ENCODE measurements at places on chromosomes 16 and 17.
A peak's percentile ranks its signal among the peaks of the same experiment; 100 is the strongest.

- DNase-seq: no peak
Observed at GRCh38 chr16:77353587-77354263, 81.1 kb downstream of the ADAMTS18 start.

DNA sequence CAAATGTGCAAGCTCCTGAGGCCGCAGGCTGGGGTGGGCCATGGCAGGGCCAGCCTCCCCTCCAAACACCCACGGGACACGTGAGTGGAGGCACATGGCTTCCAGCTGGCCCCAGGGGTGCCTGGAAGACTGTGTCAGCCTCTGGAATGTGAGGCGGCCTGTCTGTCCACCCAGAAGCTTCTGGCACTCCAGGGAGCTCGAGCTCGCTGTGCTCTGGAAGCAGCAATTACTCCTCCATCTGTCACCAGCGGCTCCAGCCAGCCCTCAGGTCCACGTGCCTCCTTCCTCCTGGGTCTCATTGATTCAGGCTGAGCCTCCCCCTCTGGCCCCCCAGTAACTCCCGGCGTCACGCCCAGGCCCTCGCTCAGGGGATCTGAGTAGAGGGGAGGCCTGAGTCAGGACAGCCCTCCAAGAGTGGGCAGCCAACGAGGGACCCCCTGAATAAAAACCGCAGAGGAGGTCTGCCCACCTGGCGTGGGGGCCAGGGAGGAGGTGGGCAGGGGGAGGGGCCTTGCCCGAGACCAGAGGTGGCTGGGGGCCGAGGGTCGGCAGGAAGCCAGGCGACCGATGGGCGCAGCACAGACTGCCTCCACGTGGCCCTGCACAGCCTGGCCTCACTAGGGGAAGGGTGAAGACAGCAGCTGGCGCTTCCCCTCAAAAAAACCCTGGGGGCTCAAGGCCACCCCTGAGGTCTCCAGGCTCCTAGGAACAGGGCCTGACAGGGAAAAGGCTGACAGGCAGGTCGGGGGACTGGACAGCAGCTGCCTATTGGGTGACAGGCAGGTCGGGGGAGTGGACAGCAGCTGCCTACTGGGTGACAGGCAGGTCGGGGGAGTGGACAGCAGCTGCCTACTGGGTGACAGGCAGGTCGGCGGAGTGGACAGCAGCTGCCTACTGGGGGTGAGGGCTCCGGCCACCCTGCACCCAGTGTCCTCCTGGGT, 11.9 kb downstream of the PIEZO1 start:
- no peak for DNase-seq

- peak; percentile 64 for DNase-seq
Observed at GRCh38 chr17:75601057-75601987, 13.7 kb downstream of the MYO15B start.

GRCh38 chr16:71767060-71767900, 41.4 kb downstream of the AP1G1 start:
- DNase-seq: no peak

DNA sequence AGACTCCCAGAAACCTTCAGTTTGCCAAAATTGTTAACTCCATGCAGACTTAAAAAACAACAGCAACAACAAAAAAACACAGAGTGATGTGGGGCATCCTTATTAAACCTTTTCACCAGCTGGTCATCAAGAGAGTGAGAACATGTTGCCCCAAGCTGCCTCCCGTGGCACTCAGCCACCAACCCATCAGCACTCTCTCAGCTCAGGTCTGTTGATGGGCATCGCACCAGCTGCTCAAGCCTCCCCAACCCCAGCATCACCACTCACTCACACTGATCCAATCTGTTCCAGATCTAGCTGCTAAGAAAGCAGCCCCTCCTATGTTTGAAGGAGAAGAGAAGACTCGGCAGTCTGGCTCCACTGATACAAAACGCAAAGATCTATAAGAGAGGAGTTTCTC, 46.8 kb downstream of the SLC39A11 start:
- no peak for DNase-seq

DNA sequence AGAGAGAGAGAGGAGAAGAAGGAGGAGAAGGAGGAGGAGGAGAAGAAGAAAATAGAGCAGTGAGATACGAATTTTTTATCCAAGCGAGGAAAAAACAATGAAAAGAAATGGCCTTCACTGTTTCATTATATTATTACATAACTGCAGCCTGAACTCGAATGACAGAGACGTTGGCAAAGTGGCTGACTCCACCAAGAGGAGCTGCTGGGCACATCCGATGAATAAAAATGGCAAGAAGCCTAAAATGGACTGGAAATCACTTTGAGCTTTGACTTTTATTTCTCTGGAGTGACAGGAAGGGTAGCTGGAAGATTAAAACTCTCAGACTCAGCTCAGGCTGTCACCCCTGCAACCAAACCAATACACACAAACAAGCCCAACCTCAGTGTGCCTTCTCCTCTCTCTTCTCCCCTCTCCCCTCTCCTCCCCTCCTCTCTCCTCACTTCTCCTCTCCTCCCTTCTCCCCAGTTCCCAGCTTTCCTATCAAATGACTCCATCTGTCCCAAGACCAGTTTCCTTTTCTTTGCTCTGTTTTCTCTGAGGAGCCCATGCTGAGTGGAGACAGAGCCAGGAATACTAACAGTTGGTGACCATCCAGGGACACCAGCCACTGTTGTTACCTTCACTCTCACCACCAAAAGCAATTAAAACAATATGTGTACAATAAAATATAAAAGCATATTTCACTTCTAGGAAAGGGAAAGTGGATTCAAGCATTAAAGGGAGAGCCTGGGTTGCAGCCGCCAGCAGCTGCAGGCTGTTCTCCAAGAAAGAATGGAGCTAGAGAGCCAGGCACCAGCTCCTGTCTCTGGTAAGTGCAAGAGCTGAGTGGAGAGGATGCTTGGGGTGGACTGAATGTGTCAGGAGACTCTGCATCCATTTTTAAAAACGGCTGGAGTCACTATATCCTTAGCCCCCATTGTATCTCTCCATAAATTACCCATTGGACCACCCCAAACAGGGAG, 51.2 kb downstream of the SOX9 start:
- DNase-seq: no peak

DNA sequence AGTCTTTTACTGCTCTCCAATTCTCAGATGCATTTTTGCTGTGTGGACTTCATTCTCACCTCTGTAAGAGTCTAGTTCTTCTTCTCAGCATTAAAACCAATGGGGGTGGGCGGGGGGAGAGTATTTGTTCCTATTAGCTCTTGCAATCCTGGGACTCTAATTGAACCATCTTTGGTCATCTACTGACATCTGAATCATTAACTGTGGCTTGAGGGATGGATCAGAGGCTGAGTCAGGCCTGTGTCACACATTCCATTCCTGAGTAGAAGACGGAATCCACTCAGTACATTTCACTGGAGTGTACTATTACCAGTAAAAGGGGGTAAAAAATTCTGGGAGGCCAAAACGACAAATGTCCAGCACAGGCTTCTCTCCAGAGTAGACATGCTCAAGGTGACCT, 12.8 kb upstream of the ZNF23 start:
- no peak for DNase-seq

DNA sequence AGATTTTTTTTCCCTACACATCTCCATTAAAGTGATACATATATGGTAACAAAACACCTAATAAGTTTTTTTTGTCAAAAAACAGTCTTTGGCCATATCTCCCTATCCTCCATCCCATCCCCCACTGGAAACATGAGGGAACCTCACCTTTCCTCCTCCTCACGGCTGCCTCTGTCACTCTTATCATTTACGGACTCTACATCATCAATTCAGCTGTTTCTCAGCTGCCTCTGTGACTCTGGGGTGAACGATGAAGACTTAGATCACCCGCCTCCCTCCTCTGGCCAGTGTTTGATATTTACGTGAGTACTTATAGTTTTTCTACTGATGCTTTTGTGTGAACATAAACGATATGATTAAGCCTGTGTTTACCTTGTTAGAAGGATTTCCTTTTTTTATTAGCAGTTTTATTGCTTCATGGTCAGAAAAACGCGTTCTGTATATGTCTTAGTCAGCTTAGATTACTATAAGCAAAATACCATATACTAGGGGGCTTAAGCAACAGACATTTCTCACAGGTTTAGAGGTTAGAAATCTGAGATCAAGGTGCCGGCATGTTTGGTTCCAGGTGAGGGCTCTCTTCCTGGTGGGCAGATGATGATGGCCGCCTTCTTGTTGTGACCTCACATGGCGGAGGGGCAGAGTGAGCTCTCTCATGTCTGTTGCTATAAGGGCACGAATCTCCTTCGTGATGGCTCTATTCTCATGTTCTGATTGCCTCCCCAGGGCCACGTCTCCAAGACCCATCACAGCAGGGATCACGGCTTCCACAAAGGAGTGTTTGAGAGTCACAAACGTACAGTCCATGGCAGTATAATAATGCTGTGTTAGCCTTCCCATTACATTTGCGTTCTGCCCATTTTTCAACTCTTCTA, 32.1 kb downstream of the DNAH17 start:
- DNase-seq: no peak

DNA sequence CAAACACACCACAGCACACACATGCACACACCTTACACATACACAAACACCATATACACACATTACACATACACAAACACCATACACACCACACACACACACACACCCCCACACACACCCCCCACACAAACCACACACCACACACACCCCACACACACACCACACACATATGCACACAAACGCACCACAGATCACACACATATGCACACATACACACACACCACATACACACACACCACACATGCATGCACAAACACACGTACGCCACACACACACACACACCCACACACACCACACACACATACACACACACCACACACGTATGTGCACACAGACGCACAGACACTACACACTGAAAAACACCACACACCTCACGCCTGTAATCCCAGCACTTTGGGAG, 166.0 kb downstream of the AHSP start:
- DNase-seq: no peak

DNA sequence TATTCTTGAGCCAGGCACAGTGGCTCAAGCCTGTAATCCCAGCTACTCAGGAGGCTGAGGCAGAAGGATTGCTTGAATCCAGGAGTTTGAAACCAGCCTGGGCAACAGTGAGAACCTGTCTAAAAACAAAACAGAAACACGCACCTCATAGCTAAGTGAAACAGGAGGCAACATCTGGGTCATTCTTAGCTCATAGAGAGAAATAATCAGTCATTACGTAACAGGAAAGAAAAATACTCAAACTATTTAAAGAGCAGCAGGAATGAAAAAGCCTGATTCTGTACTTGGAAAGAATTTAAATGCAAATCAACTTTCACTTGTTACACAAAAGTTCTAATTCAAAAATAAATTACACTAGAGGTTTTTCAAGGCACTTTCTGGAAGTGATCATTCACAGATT, 17.2 kb downstream of the CHCT1 start:
- DNase-seq: no peak

- DNase-seq: no peak
Observed at GRCh38 chr16:80971819-80972218, 34.9 kb downstream of the CMC2 start.

DNA sequence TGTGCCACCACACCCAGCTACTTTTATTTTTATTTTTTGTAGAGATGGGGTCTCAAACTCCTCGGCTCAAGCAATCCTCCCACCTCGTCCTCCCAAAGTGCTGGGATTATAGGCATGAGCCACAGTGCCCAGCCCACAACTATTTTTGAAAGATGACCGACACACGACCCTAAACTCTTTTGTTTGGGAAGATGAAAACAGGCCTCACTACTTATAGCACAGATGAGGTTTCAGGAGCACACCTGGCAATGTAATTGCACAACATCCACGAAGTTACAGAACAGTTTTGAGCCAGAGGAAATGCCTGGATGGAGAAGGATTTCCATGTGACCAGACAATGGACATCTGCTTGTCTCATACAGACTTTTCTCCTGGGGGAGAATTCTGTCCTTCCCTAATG, 43.4 kb upstream of the PRSS54 start:
- DNase-seq: no peak

- DNase-seq: no peak
Observed at GRCh38 chr17:54906683-54907082, 6.0 kb downstream of the TOM1L1 start.

DNA sequence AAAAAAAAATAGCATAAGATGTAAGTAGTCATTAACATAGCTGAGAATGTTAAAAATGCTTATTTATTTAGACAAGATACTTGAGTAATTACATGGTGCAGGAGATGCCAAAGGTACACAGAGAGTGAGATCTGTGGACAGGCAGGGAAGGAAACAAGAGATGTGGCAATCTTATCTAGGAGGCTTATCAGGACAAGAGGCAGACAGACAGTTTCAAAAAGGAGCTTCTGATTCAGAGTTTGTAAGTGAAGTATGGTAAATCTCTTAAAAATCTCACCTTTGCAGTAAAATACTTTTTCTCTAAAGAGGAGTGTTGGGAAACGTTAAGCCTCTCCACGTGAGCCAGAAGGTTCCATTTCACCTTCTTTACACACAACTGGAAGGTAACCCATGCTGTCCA, 19.9 kb upstream of the GHDC start:
- no peak for DNase-seq

All from activated naive CD4-positive, alpha-beta T cell treated with Interleukin-2 at 50 U/mL for 16 hours (primary cell).